ENCODE measurements at places on chromosomes 16 and 17. TPM values are rescaled to one million over a fixed set of nuclear protein-coding genes. Genes with fewer than 3 reads are reported as not detected.

Gene SMIM36
- not detected for total RNA-seq

Gene SAMD14
- total RNA-seq = 1.9 TPM

Gene PRSS21
- total RNA-seq = not detected

Gene KRTAP3-1
- not detected for total RNA-seq

Gene KRT12
- not detected for total RNA-seq

Gene TBC1D3C
- 0.18 TPM for total RNA-seq

Gene CISD3
- total RNA-seq = 81.9 TPM

Gene PLA2G10
- not detected for total RNA-seq

Gene APOBR
- total RNA-seq = 0.58 TPM

Gene PLEKHH3
- 27.6 TPM for total RNA-seq

GRCh38 chr17:63136369-63137012 lies 170.5 kb downstream of the TANC2 start:
- no peak for DNase-seq

DNA sequence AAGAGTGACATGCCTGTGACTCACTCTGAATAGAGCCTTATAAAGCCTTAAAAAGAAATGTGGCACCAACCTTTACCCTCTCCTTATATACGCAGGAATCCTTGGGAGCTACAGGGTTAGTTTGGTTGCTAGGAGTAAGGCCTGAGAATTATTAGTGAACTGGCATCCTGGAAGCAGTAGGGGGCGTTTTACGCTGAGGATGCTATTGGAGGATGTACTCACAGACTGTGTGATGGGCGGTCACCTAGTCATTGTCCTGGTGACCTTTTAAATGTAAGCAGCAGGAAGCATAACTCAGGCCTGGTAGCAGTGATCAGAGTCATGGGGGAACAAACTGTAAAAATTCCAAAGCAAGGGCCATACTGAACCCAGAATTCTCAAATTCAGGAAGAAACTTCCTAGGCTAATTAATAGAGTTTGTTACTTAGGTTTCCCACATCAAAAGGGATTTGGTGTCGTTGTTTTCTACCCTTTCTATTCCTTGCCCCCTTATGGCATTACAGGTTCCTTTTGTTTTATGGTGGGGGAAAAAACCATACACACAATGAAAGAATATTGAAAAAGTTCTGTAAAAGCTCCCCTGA lies 153.8 kb downstream of the SNX11 start:
- DNase-seq = no peak

DNA sequence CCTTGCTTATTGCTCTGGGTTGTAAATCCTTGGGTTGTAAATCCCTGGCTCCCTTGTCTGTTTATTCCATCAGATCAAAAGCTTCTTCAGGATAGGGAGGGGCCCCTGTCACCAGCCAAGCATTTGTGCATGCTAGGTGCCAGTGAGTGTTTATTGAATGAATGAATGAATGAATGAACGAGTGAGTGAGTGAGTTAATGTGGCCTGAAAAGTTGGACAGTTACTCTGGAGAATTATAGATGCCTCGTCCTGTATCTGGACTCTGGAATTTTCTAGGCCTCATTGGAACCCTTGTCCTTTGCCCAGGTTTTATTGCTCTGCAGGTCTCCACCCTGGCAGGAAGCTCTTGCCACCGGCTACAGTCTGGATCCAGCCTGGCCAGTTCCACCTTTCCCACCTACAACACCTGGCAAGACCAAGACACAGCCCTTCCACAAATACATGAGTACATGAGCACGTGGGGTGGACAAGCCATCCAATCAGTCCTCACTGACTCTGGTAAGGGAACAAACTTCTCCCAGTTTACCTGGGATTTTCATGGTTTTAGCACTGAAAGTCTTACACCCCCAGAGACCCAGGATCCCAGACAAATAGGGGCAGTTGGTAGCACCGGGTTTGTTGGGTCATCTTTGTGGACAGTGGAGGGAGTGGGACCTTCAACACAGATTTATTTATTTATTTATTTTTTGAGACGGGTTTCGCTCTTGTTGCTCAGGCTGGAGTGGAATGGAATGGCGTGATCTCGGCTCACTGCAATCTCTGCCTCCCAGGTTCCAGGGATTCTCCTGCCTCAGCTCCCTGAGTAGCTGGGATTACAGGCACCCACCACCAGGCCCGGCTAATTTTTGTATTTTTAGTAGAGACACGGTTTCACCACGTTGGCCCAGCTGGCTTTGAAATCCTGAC lies 14.7 kb upstream of the CDH1 start:
- DNase-seq = no peak

DNA sequence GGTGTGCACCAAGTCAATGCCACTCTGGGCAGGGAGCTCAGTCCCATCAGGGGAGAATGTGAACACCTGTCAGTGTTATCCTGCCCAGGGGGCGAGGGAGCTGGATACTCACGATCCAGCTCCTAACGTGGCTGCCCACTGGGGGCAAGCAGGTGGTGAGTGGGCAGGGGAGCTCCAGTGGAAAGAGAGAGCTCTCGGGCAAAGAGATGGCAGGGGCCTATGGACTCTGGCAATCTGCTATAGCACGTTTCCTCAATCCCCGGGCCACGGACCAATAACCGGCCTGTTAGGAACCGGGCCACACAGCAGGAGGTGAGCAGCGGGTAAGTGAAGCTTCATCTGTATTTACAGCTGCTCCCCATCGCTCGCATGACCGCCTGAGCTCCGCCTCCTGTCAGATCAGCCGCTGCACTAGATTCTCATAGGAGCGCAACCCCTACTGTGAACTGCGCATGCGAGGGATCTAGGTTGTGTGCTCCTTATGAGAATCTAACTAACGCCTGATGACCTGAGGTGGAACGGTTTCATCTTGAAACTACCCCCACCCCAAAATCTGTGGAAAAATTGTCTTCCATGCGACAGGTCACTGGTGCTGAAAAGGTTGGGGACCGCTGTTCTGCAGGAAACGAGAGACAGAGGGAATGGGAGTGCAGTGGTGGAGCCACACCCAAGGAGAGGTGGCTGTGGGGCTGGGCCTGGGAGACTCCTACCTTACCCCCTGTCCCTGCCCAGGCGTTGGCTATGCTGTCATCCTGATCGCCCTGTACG lies 15.6 kb downstream of the SLC6A2 start:
- no peak for DNase-seq

GRCh38 chr17:73514146-73514863 lies 129.9 kb downstream of the SDK2 start:
- DNase-seq = no peak

DNA sequence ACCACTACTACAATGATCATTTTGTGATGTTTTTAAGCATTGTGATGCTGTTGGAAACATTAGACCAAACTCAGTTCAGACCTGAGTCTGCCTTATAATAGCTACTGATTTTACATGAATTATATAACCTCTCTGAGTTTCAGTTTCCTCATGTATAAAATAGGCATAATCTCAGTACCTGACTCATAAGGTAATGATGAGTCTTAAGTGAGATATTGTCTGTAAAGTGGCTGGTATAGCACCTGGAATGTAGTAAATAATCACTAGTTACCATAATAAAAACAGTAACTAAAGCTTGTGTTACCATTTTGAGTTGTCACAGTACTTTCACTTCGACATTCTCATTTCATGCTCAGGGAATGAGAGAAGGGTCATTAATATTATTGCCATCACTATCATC lies 381.5 kb upstream of the SALL1 start:
- DNase-seq = no peak

DNA sequence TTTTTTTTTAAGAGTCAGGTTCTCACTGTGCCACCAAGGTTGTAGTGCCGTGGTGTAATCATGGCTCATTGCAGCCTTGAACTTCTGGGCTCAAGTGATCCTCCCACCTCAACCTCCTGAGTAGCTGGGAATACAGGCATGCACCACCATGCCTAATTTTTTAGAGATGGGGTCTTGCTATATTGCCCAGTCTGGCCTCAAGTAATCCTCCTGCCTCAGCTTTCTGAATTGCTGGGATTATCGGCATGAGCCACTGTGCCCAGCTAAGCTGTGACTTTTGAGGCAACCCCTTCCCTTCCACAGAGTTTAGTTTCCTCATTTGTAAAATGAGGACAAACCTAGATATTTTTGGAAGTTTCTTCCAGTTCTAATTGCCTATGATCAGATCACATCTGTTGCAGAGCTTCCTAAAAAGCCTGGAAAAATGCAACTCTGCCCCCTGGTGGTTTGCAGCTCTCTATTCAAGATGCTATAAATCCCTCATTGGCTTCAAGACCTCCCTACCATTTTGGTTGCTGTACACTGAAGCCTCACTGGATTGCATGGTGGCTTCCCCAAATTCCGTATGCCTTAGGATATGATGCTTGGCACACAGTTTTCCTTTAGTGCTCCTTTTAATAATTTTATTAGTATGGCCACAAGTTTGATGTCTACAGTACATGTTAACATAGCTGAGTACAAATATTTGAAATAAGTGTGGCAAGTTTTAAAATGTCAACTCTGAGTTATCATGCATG lies 19.3 kb downstream of the GDE1 start:
- DNase-seq = peak; percentile 73

- no peak for DNase-seq
Observed at GRCh38 chr17:41498276-41498675, 7.1 kb downstream of the KRT13 start.

DNA sequence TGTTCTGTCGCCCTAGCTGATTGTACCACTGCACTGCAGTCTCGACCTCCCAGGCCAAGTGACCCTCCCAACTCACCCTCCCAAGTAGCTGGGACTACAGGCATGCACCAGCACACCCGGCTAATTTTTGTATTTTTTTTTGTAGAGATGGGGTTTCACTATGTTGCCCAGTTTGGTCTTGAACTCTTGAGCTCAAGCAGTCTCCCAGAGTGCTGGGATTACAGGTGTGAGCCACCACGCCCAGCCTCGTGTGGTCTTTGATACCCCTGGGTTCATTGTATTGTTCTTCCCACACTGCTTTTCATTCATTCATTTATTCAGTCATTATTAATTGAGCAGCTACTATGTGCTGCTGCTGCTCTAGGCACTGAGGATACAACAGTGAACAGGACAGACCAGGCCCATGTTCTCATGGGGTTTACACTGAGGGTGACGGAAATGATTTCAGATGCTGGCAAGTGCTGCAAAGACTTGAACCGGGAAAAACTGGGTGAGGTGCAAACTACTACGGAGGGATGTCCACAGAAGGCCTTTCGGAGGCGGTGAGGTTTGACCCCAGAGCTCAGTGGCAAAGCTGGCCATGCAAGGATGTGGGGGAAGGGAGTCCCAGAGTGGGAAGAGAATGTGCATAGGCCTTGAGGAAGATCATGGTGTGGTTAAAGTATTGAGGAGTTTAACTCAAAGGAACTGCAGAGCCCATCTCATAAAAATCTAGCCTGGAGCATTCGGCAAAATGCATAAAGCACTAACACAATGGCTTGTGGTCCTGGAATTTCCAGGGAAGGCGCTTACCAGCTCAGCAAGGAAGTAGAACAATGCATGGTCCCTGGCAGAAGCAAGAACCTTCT lies 10.9 kb downstream of the ABCC1 start:
- no peak for DNase-seq

GRCh38 chr16:50702725-50703124 lies 9.3 kb downstream of the NOD2 start:
- no peak for DNase-seq

- no peak for DNase-seq
Observed at GRCh38 chr17:47735139-47735464, 2.1 kb downstream of the TBX21 start.

- no peak for DNase-seq
Observed at GRCh38 chr16:17607609-17608008, 136.8 kb upstream of the XYLT1 start.

GRCh38 chr17:74018115-74018514 lies 185.4 kb upstream of the RPL38 start:
- DNase-seq = no peak

DNA sequence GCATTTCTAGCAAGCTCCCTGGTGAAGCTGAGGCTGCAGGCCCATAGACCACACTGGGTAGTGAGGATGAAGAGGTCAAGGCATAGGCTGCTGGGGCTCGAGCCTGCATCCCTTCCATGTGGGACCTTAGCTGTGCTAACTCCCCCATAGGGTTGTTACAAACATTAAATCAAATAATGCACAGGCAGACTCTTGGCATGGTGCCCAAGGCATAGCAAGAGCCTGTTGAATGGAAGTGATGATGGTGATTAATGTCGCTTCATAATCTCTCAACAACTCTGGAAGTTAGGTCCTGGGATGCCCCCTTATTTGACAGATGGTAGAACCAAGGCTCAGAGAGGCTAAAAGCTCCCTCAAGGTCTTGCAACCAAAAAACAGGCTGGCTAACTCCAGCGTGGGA lies 283.9 kb upstream of the EEF2KMT start:
- DNase-seq = no peak

GRCh38 chr16:19330841-19331397 lies 45.4 kb downstream of the CLEC19A start:
- peak; percentile 45 for DNase-seq
